ENCODE measurements at places on chromosomes 13 and 19.

DNA sequence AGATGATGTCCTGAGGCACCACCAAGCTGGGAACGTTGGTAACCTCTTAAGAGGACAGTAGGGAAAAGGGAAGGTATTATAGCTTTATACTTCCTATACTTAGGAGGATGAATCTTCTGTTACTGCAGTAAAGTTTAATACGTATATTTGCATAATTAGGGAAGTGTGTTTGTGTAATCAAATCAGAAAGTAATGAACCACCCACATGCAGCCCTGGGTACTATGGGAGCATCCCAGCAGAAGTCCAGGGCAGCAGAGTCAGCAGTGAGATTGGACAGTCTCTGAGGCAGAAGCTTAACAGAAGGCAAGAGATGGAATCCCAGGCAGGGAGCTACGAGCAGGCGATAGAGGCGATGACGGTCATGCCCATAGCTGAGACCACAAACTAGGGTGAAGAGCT lies 12.5 kb downstream of the SAFB start:
- DNase-seq = no peak

DNA sequence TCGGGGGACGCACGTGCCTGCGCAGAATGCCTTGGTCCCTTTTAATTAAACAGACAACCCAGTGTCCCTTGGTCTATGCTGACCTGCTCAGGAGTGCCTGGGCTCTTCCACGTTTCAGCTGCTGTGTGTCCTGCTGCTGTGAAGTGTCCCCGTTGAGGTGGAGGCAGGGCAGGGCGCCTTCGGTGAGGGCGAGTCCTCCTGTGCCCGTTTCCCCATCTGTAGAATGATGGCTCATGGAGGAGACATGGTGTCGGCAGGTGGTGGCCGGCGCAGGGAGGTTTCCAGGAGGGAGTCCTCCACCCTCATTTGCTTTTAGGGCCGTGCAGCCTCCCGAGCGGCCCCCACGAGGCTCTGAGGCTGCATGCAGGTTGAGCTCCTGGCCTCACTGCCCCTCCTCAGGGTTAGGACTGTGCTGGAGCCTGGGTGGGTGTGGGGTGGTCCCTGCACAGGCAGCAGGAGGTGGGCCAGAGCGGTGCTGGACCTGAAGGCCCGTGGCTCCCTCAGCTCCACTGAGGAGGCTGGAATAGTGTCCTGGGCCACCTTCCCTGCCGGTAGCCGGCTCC lies 8.8 kb downstream of the STK11 start:
- no peak for DNase-seq

- DNase-seq = no peak
These were observed at the start of gene SGCG for GRCh38 chr13:23180711-23181110. TSS of gene SGCG (plus strand) at chr13:23180979. CDS start at chr13:23203695, 22,716 bp downstream.

GRCh38 chr13:90968166-90968904 lies 379.2 kb upstream of the MIR17HG start:
- no peak for DNase-seq

- peak; percentile 63 for DNase-seq
These were observed 5.3 kb upstream of the CD79A start for GRCh38 chr19:41871573-41872383.

DNA sequence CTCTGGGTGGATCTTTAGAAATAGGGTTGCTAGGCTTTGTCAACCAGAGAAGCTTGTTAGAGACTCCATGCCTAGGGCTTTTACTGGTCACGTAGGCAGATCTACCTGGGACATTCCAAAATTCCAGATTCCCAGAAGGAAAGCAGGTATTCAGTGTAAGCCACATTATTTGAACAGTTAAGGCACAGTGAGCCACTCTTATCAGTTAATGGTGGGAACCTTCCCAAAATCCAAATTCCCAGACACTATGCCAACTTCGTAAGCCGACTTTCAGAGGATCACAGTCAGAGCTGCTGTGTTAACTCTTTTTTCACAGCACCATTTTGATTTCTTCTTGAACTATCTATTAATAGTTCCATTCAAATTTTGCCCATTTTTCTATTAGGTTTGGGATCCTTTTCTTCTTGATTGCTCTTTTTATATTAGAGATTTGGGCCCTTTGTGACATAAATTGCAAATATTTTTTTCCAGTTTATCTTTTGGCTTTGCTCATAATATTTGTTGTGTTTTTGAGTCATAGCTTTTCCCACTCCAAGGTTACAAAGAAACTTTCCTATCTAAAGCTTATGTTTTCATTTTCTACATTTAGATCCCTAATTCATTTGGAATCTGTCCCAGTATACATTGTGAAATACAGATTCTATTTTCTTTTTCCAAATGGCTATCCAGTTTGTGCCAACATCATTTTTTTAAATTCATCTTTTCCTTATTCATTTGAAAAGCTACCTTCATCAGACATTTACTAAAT lies 77.3 kb downstream of the DHRS12 start:
- no peak for DNase-seq

- DNase-seq = no peak
These were observed 11.4 kb downstream of the ZNF560 start for GRCh38 chr19:9487016-9487415.

DNA sequence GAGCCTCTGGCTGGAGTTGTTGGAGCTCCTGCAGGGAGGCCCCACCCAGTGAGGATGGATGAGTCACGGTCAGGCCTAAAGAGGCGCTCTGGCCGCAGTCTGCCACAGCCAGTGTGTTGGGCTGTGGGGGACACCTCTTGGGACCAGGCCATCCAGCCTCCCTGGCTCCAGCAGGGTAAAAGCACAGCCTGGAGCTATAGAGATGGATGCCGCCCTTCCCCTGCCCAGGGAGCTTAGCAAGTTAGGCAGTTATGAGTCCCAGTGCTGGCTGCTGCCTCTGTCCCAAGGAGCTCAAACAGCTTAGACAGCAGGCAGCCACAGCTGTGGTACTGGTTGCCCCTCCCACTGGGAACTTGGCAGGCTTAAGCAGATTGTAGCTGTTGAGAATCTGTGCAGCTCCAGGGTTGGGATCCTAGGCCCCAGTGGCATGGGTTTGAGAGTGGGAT lies 100.9 kb downstream of the NDFIP2 start:
- no peak for DNase-seq

DNA sequence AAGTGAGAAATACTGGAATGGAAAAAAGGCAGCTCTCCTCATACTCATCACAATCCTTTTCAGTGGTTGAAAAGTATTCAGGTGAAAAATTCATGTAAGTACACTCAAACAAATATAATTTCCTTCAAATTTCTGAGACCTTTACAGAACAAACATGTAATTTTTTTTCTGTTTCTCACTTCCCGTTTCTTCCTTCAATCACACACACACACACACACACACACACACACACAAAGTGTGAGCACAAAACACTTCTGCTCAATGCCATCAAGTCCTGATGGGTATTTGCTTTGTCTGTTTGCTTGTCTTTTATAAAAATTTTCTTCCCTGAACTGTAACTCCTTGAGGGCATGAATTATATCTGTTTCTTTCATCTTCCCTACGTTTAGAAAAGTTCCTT lies 110.6 kb downstream of the LIG4 start:
- DNase-seq = no peak

- no peak for DNase-seq
These were observed 10.6 kb downstream of the EIF3K start for GRCh38 chr19:38629568-38629967.

DNA sequence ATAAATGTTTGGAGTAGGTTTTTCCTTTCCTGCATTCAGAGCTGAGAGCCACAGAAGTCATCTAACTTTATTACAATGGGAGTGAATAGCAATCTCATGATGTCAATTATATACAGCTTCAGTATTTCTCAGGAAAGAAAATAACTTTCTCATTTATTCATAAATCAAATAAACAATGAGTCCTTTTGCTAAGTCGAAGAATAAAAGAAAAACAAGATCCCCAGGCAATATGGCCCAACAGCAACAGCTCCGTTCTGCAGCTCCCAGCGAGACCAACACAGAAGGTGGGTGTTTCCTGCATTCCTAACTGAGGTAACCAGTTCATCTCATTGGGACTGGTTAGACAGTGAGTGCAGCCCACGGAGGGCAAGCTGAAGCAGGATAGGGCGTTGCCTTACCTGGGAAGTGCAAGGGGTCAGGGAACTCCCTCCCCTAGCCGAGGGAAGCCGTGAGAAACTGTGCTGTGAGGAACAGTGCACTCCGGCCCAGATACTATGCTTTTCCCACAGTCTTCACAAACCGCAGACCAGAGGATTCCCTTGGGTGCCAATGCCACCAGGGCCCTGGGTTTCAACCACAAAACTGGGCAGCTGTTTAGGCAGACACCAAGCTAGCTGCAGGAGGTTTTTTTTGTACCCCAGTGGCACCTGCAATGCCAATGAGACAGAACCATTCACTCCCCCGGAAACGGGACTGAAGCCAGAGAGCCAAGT lies 128.2 kb downstream of the SLITRK1 start:
- no peak for DNase-seq

DNA sequence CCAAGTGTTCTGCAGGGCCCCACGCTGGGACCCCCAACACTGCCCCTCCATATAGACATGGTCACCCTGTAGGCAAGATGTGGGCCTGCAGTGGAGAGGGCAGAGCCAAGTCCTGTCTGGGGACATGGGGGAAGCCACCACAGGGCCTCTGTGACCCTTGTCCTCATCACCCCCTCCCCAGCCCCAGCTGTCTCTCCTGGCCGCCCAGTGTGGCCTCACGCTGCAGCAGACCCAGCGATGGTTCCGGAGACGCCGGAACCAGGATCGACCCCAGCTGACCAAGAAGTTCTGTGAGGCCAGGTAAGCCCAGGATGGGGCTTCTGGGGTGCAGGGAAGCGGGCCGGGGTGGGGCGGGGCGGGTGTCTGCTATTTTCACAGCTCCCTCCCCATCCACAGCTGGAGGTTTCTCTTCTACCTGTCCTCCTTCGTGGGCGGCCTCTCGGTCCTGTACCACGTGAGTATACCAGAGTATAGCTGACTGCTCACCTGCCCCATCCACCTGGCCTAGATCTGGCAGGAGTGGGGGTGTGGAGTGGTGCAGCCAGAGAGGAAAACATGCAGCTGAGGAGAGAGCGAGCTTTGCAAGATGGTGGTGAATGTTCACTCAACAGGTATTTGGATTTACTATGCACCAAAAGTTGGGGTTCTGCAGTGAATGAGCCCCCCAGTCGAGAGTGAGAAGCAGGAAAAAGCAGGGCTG lies 46.4 kb downstream of the CERS4 start:
- DNase-seq = no peak

DNA sequence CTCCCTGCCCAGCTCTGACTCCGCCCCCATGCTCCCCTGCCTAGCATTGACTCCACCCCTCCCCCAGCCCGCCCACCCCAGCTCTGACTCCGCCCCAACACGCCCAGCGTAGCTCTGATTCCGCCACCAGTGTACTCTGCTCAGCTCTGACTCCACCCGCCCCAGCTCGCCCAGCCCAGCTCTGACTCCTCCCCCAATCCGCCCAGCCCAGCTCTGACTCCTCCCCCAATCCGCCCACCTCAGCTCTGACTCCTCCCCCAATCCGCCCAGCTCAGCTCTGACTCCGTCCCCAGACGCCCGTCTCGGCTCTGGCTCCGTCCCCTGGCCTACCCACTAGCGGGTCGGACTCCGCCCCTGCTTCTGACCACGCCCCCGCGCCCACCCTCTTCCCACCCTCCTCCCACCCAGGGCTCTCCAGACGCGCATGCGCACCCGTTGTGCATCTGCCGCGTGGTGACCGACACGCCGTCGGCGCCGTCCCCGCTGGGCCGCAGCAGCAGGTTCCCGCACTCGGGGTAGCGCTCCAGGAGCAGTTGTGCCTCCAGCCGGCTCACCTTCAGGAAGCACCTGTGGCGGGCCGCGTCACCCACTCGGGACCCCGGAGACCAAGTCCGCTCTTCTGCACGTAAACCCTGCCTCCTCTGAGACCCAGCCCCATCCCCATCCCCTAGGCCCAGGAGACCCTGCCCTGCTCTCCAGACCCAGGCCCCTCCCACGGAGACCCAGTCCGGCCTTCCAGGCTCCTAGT lies 10.2 kb downstream of the STAP2 start:
- peak; percentile 98 for DNase-seq

DNA sequence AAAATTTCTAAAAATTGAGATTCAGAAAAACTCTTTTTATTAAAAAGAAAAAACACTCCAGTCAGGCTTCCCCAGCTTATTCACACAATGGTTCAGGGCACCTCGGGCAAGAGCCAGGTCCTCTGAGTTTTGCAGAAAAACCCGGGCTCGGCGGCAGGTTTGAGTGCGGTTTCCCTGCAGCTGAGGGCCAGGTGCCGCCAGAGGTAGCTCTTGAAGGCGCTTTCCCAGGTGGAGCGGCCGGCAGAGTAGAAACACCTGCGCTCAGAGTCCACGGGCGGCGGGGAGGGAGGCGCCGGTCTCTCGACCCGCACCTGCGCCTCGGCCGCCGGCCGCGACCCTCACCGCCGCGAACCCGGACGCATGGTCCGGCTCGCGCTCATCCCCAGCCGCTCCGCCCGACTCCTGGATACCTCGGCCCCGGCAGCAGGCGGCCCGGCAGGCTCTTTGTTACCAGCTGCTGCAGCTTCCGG lies 444 bp downstream of the PROSER1 start:
- no peak for DNase-seq

GRCh38 chr13:106859533-106859904 lies 291.6 kb upstream of the ARGLU1 start:
- no peak for DNase-seq

DNA sequence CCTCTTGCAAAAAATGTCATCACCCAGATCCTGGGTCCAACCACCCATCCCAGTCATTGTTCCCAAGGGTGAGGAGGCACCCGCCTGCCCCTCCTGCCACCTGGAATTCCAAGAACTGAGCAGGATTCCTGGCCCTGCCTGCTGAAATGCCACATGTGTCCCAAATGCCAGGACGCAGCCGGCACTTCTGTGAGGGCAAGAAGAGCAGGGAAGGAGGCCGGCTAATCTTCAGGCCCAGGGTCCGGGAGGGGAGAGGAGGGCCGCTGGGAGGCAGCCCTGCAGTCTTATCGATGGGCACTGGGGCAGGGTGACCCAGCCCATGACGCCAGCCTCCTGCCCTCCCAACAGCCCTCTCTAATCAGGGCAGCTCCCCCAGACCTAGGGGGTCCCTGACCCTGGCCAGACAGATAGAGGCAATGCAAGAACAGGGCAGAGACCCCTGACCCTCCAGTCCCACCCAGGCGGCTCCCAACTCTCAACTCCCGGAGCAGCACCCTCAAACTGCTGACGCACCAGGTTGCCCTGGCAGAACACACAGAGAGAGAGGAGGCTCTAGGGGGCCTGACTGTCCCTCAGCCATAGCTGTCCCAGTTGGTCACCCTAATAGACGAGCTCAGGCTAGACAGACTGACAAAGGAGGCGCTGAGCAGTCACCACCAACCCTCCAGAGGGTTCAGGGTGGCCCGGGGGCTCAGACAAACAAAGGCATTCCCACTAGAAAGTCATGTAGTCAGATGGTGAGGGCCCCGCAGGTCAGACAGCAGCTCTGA lies 1.5 kb downstream of the MFSD12 start:
- DNase-seq = no peak

DNA sequence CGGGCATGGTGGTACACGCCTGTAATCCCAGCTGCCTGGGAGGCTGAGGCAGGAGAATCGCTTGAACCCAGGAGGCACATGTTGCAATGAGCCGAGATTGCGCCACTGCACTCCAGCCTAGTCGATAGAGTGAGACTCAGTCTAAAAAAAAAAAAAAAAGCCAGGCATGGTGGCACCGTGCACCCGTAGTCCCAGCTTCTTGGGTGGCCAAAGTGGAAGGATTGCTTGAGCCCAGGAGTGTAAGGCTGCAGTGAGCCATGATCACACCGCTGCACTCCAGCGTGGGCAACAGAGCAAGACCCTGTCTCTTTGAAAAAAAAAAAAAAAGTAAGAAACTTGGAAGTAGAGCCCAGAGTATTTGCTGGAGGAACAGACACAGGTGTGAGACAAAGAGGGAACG lies 27.7 kb downstream of the CCDC8 start:
- DNase-seq = no peak

- no peak for DNase-seq
These were observed 221.0 kb downstream of the KLF12 start for GRCh38 chr13:73913079-73913740.

- DNase-seq = no peak
These were observed 662 bp downstream of the CBARP start for GRCh38 chr19:1237027-1237659.

All from stimulated activated CD4-positive, alpha-beta T cell treated with anti-CD3 and anti-CD28 coated beads, Interleukin-12 subunit alpha, Interleukin-12 subunit beta, amount 100 ng/mL, for 24 hours (primary cell).